CD8-positive, alpha-beta T cell (primary cell): ENCODE measurements at places on chromosomes 11 and 22. TPM values are rescaled to one million over a fixed set of nuclear protein-coding genes. Genes with fewer than 3 reads are reported as not detected.

Gene ABTB2
- 2.7 TPM for total RNA-seq

Gene ADAMTS8
- not detected for total RNA-seq

Gene PRAME
- total RNA-seq, result not detected

Gene TMEM151A
- 0.19 TPM for total RNA-seq

Gene DDIAS
- total RNA-seq, result 1.5 TPM

Gene DNAJB13
- total RNA-seq, result not detected

Gene HEPN1
- total RNA-seq, result not detected

Gene HTR3A
- not detected for total RNA-seq

Gene CHRNA10
- total RNA-seq, result 0.33 TPM

Gene RTN3
- 13.2 TPM for total RNA-seq

Gene RFPL2
- total RNA-seq, result not detected

Gene ADAMTS15
- not detected for total RNA-seq

Gene SULT4A1
- total RNA-seq, result not detected

Gene C11orf52
- not detected for total RNA-seq

Gene TSPAN18
- total RNA-seq, result 6.3 TPM

Gene LMO1
- total RNA-seq, result not detected

Gene OR8H1
- total RNA-seq, result not detected

Gene LGR4
- total RNA-seq, result 0.90 TPM

Gene TMEM45B
- 0.41 TPM for total RNA-seq
